GM23338 (cell line): ENCODE measurements at places on chromosomes 11 and 22.

DNA sequence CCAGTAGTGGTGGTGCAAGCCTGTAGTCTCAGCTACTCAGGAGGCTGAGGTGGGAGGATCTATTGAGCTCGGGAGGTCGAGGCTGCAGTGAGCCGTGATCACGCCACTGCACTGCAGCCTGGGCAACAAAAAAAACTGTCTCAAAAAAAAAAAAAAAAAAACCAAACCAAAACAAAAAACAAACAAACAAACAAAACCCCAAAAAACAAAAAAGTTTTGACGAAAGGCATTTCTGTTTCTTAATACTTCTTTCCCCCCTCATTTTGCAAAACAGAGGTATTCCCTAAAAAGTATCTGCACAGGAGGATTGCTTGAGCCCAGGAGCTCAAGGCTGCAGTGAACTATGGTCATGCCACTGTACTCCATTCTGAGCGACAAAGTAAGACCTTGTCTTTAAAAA is 11.2 kb downstream of the HIRA start:
- DNase-seq = no peak

- no peak for DNase-seq
These were observed 49.2 kb upstream of the TIMP3 start for GRCh38 chr22:32752326-32752725.

GRCh38 chr11:128194216-128194615 is 393.1 kb downstream of the ETS1 start:
- DNase-seq = no peak

- no peak for DNase-seq
These were observed 186.6 kb upstream of the BDNF start for GRCh38 chr11:27886857-27887256.

DNA sequence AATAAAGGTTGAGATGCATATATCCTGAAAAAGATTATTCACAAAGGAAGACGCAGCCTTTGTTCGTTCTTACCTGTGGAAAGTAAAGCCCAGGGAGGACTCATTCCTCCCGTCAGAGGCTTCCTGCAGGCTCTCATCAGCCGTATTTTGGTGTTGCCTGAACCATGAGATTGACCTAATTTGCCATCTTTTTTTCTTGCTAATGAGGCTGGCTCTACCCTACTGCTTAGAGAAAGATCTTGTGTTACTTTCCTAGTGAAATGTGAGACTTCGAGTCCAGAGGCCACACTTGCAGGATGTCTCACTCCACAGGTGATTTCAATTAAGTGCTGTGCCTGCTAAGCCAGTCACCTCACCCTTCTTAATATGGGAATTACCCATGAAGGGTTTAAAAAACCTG is 269.9 kb downstream of the NTM start:
- peak; percentile 44 for DNase-seq

GRCh38 chr11:43942662-43943371 is 380 bp downstream of the C11orf96 start:
- DNase-seq = peak; percentile 48

- no peak for DNase-seq
These were observed 1.2 kb upstream of the OR52K1 start for GRCh38 chr11:4481240-4481582.

DNA sequence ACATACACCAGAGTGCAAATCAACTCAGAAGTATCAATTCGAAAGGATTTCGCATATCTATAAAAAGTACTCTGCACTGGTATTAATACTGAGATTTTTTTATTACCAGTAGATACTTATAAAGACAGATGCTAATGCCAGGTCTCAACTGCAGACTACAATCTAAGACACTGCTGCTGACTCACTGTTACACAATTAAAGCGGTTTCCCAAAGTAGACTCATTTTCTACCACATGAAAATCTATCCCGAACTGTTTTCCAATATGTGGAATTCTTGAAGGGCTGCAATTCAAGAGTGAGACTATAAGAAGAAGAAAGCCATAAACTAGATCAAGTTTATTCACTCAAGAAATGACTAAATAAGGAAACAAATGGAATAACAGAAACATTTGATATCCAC is 57.2 kb upstream of the ARHGAP32 start:
- no peak for DNase-seq

GRCh38 chr22:31098632-31099110 is 8.7 kb downstream of the SELENOM start:
- DNase-seq = peak; percentile 94
